ENCODE measurements at places on chromosomes 5 and 9. TPM values are rescaled to one million over a fixed set of nuclear protein-coding genes. Genes with fewer than 3 reads are reported as not detected.

The ARID3C gene
- not detected for polyA plus RNA-seq

The TAF11L5 gene
- not detected for polyA plus RNA-seq

DNA sequence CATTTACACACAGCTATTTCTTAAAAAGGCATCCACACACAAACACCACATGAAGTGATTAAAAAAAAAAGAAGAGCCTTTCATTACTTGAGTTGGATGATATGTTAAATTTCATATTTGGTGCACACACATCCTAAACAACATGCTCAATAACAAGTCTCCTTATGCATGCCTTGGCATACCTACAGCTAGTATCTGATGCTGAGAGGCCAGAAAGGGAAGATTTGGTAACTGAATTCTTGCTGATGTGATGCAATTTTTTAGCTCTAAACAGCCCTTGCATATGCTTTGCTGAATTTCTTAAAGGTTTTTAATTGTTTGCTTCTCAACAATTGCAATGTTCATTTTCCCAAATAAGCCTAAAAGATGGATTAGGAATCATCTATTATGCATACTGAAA lies 338.8 kb downstream of the ARL15 start:
- no peak for DNase-seq

GRCh38 chr5:53008751-53009150 lies 19.6 kb downstream of the ITGA2 start:
- DNase-seq, result no peak

GRCh38 chr9:126411225-126411947 lies 84.8 kb downstream of the MVB12B start:
- peak; percentile 71 for DNase-seq

DNA sequence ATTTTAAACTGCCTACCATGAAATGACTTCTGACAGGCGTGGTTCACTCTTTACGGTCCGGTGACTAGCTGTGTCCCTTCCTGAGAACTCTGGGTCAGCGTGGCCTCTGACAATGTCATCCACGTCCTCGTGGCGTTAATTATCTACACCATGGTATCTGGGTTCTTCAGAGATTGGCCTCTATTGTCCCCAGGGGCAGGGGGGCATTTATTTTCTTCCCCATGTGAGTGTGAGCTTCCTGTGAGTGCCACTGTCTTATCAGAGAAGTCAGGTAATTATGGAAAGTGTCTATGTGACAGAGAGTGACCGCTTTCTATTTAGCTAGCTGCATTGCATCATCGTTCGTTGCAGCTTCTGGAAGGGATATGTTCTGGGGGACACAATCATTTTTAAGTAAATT lies 77.2 kb downstream of the FBXL7 start:
- no peak for DNase-seq

DNA sequence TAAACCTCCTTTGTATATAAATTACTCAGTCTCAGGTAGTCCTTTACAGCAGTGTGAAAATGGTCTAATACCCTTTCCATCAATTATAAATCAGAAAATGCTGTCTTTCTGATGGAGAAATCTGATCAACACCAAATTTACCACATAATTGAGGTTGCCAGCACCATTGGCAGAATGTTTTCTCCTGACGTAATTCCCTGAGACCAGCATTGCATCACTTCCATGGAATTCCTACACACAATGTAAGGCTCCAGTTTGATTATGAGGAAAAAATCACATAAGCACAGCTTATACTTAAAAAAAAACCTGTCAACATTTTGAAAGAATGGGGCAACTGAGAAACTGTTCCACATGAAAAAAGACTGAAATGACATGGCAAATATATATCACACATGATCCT lies 618.7 kb upstream of the CDH6 start:
- DNase-seq, result no peak

DNA sequence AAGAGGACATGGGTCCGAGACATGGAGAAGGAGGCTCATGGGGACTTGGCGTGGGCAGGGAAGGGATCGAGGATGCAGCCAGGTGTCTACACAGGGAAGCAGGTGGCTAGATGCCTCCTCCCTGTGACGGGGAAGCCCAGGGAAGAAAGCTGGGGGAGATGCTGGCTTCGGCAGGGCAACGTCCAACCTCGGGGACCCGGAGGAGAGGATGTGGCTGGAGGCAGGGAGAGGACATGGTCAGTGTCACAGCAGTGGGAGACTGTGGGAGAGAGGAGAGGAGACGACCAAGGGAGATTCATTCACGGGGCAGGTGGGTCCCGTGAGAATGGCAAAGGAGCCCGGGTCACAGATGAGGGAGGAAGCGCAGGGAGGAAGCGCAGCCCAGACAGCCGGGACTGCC lies 73.2 kb upstream of the PHYKPL start:
- DNase-seq, result no peak

DNA sequence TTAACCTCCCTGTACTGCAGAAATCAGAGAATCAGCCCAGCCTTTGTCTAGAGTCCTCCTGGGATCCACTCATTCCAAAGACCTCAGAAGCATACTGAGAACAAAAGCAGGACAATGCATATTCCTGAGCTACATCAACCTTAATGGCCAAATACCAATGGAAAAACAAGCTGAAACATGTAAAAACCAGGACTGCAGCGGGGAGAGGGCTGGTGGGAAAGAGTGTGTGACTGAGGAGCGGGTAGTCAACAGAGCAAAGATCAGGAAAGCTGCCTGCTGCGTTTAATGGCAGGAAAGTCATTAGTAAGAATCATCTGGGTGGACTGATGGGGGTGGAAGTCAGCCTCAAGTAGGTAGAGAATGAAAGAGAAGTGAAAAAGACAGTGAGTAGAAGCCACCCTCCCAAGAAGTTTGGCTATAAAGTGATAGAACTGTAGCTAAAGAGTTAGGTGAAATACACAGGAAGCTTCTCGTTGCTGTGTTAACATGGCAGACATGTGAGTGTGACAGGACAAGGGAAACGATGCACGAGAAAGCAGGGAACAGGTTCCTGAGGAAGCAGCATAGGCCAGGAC lies 88.1 kb downstream of the OTULIN start:
- no peak for DNase-seq

DNA sequence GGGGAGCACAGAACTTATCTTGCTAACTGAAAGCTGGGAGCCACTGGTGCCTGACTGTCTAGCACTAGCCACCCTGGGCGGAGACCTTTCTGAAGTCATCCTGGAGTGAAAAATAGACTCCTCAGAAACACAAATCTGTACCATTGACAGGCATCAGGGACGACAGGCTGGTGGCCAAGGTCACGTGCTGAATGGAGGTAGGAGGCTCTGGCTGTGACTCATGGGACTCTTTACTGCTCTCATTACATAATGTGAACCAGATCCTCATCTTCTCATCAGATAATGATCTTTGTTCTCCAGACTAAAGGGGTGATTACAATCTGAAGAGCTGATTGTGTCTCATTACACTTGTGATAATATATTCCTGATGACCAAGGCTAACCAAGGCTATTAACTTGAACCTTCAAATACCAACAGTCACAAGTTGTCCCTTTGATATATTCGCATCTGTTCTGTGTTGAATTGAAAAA lies 91.8 kb downstream of the SEMA5A start:
- no peak for DNase-seq
